Right atrium auricular region (tissue), 2 donors: ENCODE measurements at places on chromosomes 1 and 21.

- DNase-seq, result no peak
These were observed 61.5 kb upstream of the WLS start for GRCh38 chr1:68293609-68294366.

- no peak for DNase-seq
These were observed 854 bp downstream of the MYCL start for GRCh38 chr1:39900662-39901463.

DNA sequence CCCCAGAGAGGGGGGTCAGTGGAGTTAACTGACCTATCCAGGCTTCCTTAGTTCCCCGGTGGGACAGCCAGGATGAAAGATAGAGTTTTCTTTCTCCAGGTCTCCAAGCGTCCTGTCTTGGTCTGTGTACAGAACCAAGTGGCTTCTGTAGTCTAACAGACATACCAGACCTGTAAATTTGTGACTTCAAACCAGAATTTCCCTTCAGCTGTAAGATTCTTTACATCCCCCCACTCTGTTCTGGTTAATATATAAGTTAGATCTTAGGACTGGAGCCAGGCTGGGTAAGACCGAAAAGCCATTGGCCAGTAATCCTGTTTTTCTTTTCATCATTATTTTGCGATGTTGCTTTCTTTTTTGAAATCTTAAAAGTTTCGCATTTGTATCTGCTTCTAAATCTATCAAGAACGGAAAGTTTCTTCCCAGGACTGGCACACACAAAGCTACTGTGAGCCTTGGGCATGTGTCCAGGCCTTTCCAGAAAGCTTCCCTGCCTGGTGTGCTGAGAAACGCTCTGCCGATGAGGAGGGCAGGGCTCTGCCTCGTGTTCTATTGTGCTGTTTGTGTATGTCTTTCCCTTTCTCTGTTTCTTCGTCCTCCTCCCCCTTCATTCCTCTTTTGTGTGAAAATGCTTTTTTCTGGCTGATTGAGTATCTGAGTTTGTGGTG is 72.3 kb downstream of the RGL1 start:
- no peak for DNase-seq

GRCh38 chr1:203481196-203481595 is 5.6 kb downstream of the PRELP start:
- no peak for DNase-seq
